Umbilical cord (tissue), 2 donors: ENCODE measurements at places on chromosomes 3 and 15.

DNA sequence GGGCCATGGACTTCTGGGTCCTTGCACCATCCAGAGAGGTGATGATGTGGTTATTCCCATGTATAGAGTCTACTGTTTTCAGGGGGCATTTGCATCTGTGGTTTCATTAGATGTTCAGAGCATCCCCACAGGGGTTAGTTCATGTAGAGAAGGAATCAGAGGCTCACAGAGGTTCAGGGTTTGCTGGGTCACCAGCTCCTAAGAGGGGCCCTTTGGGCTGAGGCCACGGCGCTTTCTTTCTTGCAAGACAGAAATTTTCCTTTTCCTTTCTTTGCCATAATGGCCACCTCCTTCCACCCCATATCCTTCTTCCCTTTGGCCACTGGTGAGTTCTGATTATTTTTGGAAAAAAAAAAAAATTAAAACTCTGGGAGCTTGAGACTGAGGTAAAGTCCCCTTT is 62.3 kb downstream of the APBA2 start:
- DNase-seq: no peak

GRCh38 chr3:37689645-37690356 is 171.9 kb upstream of the CTDSPL start:
- DNase-seq: no peak

DNA sequence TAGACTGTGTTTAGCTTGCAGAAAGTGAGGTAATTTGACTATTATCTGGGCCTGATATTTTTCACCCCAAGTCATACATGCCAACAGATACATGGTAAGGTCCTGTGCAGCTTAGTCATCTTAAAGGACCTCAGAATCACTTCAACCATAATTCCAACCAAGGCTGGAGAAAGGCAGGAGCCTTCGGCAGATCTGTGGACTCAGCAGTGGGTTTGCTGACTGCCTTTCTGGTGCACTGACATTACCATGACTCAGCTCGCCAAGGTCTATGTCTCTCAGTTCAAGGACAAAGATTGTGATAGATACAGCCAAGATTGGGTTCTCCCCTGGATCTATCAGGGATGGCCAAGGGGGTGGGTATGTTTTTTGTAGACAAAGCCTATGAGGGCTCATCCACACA is 32.7 kb downstream of the LYZL4 start:
- no peak for DNase-seq

DNA sequence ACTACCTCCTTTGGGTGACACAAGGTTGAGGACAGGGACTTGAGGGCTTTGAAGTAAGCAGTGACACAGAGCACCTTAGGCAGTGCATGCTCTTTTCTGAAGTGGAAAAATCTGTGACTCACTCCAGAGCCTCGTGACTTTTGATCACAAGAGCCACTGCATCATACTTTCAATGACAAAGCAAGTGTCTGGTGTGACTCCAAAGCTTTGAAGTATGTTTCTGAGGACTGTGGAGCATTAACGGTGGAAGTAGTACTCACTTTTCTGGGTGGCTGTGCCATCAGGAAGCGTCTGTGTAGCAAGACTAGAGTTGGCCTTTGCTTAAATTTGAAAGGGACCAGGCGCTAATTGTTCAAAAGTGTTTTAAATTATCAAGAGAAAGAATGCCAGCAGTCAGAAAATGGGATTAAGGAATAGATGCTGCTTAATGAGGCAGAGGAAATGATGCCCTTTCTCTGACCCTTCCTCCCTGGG is 210.7 kb upstream of the TRIM42 start:
- no peak for DNase-seq

DNA sequence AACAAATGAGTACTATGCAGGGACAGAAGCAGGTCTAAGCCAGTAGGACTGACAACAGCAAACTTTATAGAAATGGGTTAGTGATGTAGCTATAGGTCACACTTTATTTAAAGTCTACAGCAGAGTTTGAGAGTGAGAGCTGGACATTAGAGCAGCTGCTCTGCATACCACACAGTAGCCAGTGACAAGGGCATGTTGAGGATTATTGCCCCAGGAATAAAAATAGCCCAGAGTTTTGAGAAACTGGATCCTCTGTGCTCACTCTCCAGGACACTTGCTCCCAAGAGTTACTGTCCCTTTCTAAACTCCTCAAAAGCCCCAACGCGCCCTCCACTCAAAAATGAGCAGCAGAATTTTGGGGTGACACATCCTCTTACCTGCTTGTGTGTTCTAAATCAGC is 21.1 kb downstream of the LRTM1 start:
- DNase-seq: no peak

- no peak for DNase-seq
These were observed 54.7 kb upstream of the SCAANT1 start for GRCh38 chr3:63966871-63967270.
